ENCODE measurements at places on chromosomes 13 and 19.

GRCh38 chr13:102203718-102204117, 198.1 kb downstream of the FGF14 start:
- no peak overlapping the region for H3K4me3 ChIP-seq
- H3K27me3 ChIP-seq = no peaks in the 10 kb centered on the region
- H3K27ac ChIP-seq = no peak overlapping the region
- no peaks in the 10 kb centered on the region for H3K36me3 ChIP-seq

DNA sequence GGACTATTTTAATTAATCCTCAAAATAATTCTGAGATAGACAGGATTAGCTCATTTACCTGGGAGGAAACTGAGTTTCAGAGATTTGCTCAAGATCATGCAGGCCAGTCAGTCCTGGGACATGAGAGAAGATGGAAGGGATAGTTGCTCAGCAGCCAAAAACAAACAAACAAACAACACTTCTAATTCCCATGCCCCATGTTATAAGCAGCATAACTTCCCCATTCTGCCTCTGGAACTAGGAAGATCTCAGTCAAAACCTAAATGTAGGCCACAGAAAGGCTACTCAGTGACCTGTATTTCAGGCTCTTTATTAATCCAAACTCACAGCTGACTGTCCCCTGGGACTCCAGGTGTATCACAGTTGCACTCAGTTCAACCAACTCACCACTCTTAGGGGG, 489.2 kb upstream of the NBEA start:
- H3K27ac ChIP-seq = no peak overlapping the region
- H3K36me3 ChIP-seq = no peaks in the 10 kb centered on the region
- H3K4me3 ChIP-seq = no peak overlapping the region
- no peak for DNase-seq
- H3K27me3 ChIP-seq = no peaks in the 10 kb centered on the region

DNA sequence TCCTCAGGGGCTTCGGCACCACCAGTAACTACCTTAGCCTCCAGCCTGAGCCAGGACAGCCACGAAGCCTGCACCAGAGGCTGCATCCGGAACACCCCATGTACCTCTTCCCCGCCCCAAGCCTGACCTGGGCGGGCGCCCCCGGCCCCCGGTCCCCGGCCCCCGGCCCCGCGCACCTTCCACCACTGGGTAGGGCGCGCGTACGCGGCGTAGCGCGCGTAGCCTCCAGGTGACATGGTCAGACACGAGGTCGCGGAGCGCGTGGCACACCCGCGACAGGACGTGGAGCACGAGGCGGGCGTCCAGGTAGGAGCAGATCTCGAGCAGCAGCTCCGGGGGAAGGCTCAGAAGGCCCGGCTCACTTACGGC, 450 bp downstream of the FBXW9 start:
- H3K36me3 ChIP-seq = peaks cover 15% of the 10 kb centered on the region
- no peak overlapping the region for H3K27ac ChIP-seq
- DNase-seq = no peak
- H3K4me1 ChIP-seq = peaks cover 6% of the 10 kb centered on the region

- no peak for DNase-seq
- no peak overlapping the region for H3K27ac ChIP-seq
- no peaks in the 10 kb centered on the region for H3K27me3 ChIP-seq
These were observed 8.8 kb downstream of the ERCC5 start for GRCh38 chr13:102854675-102855074.

GRCh38 chr13:26600343-26600742, 42.9 kb downstream of the WASF3 start:
- no peak overlapping the region for H3K4me3 ChIP-seq
- H3K4me1 ChIP-seq = no peaks in the 10 kb centered on the region
- no peak overlapping the region for H3K27ac ChIP-seq
- H3K27me3 ChIP-seq = no peaks in the 10 kb centered on the region

GRCh38 chr19:15584541-15585115, 30.4 kb upstream of the CYP4F8 start:
- H3K27ac ChIP-seq = no peak overlapping the region
- H3K27me3 ChIP-seq = no peaks in the 10 kb centered on the region
- no peaks in the 10 kb centered on the region for H3K4me1 ChIP-seq
- DNase-seq = peak; percentile 86
- H3K4me3 ChIP-seq = peak overlapping the region; percentile 6

DNA sequence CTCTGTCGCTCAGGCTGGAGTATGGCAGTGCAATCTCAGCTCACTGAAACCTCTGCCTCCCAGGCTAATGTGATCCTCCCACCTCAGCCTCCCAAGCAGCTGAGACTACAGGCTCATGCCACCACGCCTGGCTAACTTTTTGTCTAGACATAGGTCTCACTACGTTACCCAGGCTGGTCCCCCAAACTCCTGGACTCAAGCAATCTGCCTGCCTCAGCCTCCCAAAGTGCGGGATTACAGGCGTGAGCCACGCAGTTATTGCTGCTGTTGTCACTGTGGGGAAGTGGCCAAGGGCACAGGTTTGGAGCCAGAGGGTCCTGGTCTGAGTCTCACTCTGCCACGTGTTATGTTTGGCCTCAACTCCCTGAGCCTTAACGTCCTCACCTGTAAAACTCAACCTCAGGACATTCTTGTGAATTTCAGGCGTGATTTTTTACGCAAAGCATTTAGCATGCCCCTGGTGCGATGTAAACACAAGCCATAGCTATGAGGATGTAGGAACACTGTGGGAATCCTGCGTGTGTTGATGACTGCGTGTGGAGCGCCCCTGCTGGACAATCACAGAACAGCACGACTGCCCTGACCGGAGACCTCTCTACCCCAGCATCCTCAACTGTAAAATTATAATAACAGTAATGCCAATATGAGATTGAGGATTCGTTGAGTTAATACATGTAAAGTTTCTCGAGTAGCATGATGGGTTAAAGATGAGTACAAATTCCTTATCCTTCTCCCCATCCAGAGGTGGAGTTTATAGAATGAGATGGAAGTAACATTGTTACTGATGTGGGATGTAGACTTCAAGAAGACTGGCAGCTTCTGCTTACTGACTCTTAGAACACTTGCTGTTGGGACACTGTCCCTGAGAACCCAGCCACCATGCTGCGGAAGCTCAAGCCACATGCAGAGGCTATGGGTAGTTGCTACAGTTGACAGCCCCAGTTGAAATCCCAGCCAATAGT, 41.8 kb upstream of the PNMA8B start:
- H3K4me3 ChIP-seq = no peak overlapping the region
- H3K27ac ChIP-seq = no peak overlapping the region
- DNase-seq = peak; percentile 70

DNA sequence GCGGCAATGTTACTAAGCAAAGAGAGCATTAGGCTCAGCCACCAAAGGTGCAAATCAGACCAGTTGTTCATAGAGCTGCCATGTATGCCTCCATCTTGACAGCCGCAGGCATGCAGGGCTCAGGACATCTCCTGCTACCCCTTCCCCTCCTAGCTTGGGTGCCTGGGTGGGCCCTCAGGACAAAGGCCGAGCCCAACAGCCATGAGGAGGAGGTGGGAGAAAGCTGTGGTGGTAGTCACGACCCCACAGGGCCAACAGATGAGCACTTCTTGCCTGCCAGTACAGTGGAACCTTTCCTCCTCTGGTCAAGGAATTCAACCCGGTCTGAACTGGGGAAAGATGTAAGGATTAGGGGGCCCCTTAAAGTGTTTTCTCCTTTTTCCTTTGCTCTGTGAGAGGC, 386.4 kb upstream of the SLITRK6 start:
- DNase-seq = no peak
- no peak overlapping the region for H3K27ac ChIP-seq
- H3K36me3 ChIP-seq = no peaks in the 10 kb centered on the region
- no peaks in the 10 kb centered on the region for H3K4me1 ChIP-seq
- H3K27me3 ChIP-seq = no peaks in the 10 kb centered on the region

DNA sequence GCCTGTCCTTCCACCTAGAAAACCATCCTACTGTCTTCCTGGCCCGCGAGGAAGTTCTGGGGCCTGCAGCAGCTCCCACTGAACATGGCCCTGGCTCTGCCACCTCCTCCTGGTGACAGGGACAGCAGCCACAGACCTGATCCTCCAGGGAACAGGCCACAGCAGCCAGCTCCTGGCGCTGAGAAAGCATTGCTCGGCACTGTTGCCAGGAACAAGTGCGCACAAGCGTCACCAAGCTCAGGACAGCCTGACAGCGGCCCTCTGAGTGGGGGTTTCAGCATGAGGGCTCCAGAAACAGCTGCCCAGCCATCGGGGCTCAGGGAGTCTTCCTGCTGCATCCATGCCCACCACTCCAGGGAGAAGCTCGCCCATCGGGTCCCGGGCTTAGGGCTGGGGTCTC, 21.9 kb downstream of the AP3D1 start:
- H3K27ac ChIP-seq = no peak overlapping the region
- no peaks in the 10 kb centered on the region for H3K36me3 ChIP-seq
- DNase-seq = no peak
- H3K27me3 ChIP-seq = no peaks in the 10 kb centered on the region

DNA sequence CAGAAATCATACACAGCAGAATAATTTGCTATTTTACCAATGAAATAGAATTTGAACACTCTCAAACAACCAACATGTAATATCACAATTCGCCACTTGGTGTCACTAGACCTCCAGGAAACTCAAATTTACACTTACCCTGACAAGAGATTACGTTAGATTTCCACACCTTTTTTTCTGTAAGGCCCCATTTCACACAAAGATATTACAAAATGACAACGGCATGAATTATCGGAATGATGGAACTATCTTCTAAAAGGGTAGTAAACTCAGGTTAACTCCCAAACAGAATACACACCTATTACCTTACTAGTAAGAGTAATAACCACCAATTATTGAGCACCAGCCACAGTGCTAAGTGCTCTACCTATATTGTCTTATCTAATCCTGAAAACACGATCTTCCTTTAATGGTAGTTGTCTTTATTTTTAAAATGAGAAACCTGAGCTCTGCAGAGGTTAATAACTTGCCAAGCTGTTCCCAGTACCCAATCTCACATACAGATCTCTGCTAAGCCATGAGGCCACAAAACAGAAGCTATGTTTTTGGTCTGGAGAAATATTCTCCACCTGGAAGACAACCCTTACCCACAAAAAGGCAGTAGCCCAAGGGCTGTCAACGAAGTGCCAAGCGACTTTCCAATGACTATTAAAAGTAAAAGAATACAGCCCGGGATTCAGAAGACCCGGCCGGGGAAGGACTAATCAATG, 152.4 kb downstream of the DCLK1 start:
- no peak for DNase-seq
- no peaks in the 10 kb centered on the region for H3K36me3 ChIP-seq
- no peaks in the 10 kb centered on the region for H3K4me1 ChIP-seq
- H3K27me3 ChIP-seq = no peaks in the 10 kb centered on the region
- no peak overlapping the region for H3K4me3 ChIP-seq

GRCh38 chr13:28747851-28748250, 29.1 kb upstream of the SLC46A3 start:
- H3K4me3 ChIP-seq = no peak overlapping the region
- DNase-seq = no peak
- H3K36me3 ChIP-seq = no peaks in the 10 kb centered on the region
- no peaks in the 10 kb centered on the region for H3K4me1 ChIP-seq
- H3K27me3 ChIP-seq = no peaks in the 10 kb centered on the region

- H3K27ac ChIP-seq = no peak overlapping the region
- H3K27me3 ChIP-seq = no peaks in the 10 kb centered on the region
- DNase-seq = no peak
- H3K4me3 ChIP-seq = no peak overlapping the region
These were observed 435.2 kb upstream of the MIR17HG start for GRCh38 chr13:90912247-90912646.

DNA sequence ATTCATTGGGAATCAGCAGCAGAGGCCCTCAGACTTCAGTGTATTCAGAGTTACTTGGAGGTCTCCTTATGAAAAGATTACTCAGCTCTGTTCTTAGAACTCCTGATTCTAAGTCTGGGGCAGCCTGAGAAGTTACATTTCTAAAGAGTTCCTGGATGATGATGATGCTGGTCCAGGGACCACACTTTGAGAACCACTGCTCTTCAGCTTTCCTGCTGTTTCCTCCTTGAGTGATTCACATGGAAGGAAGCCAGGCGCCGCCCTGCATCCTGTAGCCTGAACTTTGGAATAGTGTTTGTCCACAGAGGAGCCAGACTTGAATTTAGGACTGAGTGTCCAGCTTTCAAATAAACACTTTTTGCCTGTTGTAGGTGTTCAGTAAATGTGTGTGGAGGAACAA, 2.9 kb downstream of the CEBPG start:
- peak; percentile 90 for DNase-seq
- peak overlapping the region; percentile 14 for H3K4me3 ChIP-seq
- H3K27ac ChIP-seq = no peak overlapping the region
- H3K27me3 ChIP-seq = no peaks in the 10 kb centered on the region
- no peaks in the 10 kb centered on the region for H3K36me3 ChIP-seq
- H3K4me1 ChIP-seq = peaks cover 7% of the 10 kb centered on the region

GRCh38 chr13:62067821-62068220, 652.2 kb upstream of the PCDH20 start:
- H3K36me3 ChIP-seq = no peaks in the 10 kb centered on the region
- no peaks in the 10 kb centered on the region for H3K4me1 ChIP-seq
- no peak overlapping the region for H3K4me3 ChIP-seq
- H3K27ac ChIP-seq = no peak overlapping the region
- DNase-seq = no peak

DNA sequence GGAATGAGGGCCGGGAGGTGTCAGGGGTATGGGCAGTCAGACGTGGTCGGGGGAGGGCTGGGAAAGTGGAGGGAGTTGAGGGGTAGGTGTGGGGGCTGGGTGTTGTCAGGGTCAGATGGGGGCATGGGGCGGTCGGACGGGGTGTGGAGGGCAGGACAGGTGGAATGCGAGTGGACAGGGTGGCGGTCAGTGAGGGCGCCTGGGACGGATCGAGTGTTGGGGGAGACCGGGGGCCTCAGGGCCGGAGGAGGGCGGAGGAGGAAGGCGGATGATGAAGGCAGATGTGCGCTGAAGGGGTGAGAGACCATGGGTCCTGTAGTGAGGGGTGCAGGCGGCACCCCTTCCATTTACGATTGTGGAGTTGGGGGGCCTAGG, 5.7 kb downstream of the TBCB start:
- H3K27ac ChIP-seq = no peak overlapping the region
- H3K4me3 ChIP-seq = no peak overlapping the region
- H3K36me3 ChIP-seq = no peaks in the 10 kb centered on the region
- no peaks in the 10 kb centered on the region for H3K27me3 ChIP-seq

- H3K27ac ChIP-seq = no peak overlapping the region
- no peaks in the 10 kb centered on the region for H3K36me3 ChIP-seq
- no peak for DNase-seq
- no peaks in the 10 kb centered on the region for H3K27me3 ChIP-seq
- no peaks in the 10 kb centered on the region for H3K4me1 ChIP-seq
- H3K4me3 ChIP-seq = no peak overlapping the region
These were observed 33.9 kb downstream of the KL start for GRCh38 chr13:33050161-33050560.

DNA sequence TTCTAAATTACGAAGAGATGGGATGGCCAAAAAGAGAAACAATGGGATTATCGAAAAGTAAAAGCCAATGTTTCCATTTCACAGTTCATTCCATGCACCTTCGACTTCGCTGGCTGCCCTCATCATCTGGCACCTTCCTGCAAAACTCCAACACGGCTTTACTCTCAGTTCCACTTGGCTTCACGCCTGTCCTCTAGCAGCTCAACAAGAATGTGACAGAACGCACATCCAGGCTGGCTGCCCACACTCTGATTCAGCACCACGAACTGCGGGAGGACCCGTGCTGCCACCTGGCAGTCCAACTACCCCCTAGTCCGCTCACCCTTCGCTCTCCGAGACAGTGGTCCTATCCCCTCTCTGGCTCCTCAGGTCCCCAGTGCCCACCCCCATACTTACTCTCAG, 11.7 kb downstream of the ATP7B start:
- no peak overlapping the region for H3K4me3 ChIP-seq
- DNase-seq = no peak
- H3K27ac ChIP-seq = no peak overlapping the region
- no peaks in the 10 kb centered on the region for H3K36me3 ChIP-seq

- no peaks in the 10 kb centered on the region for H3K4me1 ChIP-seq
- no peak overlapping the region for H3K27ac ChIP-seq
- H3K4me3 ChIP-seq = no peak overlapping the region
- no peaks in the 10 kb centered on the region for H3K27me3 ChIP-seq
These were observed 84.5 kb downstream of the SPRY2 start for GRCh38 chr13:80256352-80256932.
